ENCODE measurements at places on chromosomes 6 and 20.
A peak's percentile ranks its signal among the peaks of the same experiment; 100 is the strongest.

GRCh38 chr6:51535327-51535726, 552.1 kb downstream of the PKHD1 start:
- DNase-seq, result no peak

DNA sequence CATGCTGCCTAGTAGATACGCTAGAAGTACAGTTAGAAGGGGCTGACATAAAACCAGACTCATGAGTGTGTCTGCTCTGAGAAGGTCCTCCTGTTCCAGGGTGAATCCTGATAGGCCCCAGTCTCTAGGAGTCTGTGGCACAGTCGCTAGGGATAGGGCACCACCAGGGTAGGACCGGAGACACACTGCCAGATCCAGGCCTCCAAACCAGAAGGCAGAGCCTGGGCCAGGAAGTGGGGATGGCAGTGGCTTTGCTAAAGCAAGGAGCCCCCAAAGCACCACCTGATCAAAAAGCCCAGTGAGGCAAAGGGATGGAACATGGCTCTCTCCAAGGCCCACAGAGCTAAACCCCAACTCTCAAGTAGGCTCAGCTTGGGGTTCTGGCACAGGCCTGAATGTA, 21.6 kb downstream of the MDGA1 start:
- no peak for DNase-seq

- DNase-seq, result no peak
These were observed 714.8 kb downstream of the DHX35 start for GRCh38 chr20:39676857-39677391.

DNA sequence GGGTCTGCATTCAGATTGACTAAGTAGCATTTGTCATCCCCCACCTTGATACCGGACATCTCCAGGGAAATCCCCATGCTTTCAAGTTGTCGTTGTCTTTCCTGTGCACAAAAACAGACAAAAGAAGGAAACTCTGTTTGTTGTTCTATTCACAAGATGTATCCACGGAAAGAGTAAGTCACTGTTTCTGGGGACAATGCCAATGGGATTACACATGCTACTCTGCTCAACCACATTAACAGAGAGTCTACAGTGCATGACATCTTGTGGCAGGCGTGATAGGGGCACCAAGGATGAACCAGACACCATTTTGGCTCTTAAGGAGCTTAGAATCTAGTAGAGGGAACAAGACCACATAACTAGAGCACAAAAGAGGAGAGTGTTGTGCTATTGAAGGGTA, 124.4 kb upstream of the NUP153 start:
- no peak for DNase-seq

GRCh38 chr6:113529196-113529595, 327.9 kb upstream of the MARCKS start:
- no peak for DNase-seq

- peak; percentile 60 for DNase-seq
These were observed 346.3 kb upstream of the SULF2 start for GRCh38 chr20:48131581-48131980.

GRCh38 chr6:99416226-99416625, 8.9 kb downstream of the PNISR start:
- DNase-seq, result no peak

DNA sequence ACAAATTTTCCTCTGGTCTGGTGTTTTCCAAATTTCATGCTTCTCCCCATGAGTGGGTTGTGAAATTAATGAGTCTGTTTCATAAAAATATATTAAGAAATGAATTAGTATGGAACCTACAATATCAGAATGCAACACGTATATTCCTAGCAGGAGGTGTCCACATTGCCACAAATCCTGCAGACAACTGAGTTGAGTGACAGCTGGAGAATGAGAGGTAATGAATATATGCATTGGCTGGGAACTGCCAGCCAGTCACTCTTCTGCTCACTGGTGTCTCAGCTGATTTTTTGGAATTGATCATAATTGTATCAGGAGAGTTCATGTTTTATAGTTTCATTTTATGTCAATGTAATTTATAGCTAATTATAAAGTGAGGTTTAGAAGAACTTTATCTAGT, 6.3 kb upstream of the ARFGEF3 start:
- no peak for DNase-seq

DNA sequence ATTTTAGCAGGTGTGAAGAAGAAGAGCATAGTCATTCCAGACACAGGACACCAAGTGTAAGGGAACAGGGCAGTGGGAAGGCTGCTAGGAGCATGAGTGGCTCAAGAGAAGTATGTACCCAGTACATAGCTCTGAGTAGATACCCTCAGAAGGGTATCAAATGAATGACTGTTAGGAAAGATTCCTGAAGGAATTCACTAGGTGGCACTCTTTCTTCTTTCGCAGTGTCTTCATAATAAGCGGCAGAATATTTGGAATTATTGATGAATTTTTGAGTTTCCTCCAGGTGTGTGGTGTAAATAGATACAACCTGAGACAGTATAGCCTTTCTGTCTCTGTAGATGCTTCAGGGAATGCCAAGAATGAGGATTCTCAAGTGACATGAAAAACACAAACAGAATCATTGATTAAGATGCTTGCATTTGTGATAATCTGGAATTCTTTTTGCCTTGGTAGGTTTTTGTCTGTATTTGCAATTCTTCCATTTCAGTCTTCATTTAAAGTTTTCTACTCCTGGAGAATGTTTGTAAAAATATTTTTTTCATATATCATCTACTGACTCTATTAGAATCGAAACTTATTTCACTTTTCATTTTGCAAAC, 264.3 kb upstream of the RIMS1 start:
- DNase-seq, result no peak

- DNase-seq, result no peak
These were observed 175.6 kb upstream of the MYLIP start for GRCh38 chr6:15953152-15953880.

DNA sequence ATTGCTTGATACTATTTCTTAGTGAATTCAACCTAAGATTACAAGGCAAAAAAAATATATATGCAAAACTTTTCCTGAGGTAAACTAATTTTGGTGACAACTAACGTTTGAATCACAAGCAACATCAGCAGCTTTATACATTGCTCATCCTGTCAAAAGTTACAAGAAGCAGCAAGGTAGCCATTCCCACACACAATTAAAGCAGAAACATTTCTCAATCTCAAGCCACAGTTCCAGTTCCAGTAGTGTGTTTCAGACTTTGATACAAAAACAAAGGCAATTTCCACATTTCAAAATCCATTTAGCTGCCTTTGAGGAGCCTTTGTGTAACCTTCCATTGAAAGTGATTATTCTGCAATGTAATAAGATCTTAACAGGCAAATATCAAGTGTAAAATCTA, 191.0 kb downstream of the WDR27 start:
- no peak for DNase-seq

DNA sequence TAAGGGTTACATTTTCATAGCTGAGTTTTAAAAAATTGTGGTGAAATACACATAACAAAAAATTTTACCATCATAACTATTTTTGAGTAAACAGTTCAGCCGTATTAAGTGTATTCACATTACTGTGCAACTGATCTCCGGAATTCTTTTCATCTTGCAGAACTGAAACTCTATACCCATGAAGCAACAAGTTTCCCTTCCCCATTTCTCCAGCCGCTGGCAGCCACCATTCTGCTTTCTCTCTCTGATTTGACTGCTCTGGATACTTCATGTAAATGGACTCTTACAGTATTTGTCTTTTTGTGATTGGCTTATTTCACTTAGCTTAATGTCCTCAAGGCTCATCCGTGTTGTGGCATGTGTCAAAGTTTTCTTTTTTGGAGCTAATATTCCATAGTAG, 341.6 kb downstream of the QKI start:
- no peak for DNase-seq

DNA sequence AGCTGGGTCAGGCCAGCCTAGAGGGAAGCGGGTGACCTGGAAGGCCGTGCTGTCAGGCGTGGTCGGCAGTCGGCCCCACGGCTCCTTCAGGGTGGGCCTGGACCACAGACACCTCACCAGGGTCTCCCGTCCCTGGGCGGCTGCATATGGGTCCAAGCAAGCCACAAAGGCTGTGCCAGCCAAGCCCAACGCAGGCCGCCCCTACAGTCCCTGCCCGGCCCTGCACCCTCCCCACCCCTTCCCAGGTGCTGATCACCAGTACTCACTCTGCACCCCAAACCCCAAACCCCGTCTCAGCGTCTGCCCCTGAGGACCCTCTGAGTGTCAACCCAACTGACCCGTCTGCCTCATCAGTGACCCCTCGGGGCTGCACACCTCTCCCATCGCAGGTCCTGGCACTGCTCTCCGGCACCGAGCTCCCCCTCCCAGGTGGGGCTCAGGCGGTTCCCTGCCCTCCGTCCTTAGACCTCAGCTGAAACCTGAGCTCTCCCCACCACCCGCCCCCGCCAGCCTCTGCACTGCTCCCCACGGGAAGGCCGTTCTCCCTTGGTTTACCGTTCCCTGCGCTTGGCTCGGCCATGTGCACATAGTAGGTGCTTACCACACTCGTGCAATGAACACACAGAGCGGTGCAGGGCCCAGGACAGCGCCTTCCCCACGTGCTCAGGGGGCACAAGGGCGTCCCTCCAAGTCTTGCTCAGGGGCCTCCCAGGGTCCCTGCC, 1.5 kb upstream of the PPDPF start:
- DNase-seq, result no peak

- no peak for DNase-seq
These were observed 2.2 kb downstream of the NOL4L start for GRCh38 chr20:32582659-32583580.

DNA sequence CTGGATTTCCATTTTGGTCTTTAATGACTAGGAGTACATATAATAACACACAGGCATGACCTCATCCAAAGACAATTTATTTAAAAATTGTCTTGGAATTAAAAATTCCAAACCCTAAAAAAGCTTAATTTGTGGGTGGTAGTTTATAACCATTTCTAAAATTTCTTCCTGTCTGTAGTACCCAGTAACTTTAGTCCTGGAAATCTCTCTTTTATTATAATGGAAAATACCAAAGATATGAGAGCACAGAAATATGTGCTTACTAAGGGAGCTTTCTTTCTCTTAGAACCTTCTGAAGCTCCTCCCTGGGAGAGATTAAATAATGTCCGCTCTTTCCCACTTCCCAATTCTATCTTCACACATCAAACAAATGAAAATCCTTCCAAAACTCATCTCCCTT, 70.5 kb upstream of the PRL start:
- DNase-seq, result no peak

DNA sequence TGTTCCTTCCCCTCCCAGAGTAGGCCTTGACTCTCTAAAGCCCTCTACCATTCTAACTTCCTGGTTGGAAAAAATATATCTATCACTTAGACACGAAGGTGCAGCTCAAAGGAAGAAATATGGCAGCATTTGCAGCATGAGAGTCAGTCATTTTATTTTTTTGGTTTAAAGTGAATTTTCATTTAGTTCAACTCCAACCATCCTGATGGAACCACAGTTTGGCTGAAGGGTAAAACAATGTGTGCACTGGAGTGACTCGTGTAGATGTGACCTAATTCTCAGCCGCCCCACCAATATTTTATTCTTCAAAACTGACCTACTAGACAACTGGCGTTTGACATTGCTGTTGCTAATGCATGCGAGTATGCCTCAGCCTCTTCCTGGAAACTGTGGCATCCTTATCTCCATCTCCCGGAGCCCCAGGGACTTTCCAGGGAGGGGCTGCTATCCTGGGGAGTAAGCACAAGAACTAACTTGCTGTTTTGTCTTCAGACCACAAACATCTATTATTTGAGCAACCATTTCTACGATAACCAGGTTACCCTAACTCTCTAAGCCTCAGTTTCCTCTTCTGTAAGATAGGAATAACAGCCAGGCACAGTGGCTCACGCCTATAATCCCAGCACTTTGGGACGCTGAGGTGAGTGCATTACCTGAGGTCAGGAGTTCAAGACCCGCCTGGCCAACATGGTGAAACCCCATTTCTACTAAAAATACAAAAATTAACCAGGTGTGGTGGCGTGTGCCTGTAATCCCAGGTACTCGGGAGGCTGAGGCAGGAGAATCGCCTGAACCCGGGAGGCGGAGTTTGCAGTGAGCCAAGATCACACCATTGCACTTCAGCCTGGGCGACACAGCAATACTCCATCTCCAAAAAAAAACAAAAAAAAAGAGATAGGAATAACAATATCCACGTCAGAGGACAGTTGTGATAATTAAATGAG, 148.7 kb upstream of the JARID2 start:
- DNase-seq, result no peak

GRCh38 chr6:44253307-44254101, 3.8 kb downstream of the SLC35B2 start:
- no peak for DNase-seq

- no peak for DNase-seq
These were observed 250.4 kb downstream of the NKAIN2 start for GRCh38 chr6:124054034-124054433.

- no peak for DNase-seq
These were observed 7.2 kb upstream of the FAM50B start for GRCh38 chr6:3841711-3842565.

DNA sequence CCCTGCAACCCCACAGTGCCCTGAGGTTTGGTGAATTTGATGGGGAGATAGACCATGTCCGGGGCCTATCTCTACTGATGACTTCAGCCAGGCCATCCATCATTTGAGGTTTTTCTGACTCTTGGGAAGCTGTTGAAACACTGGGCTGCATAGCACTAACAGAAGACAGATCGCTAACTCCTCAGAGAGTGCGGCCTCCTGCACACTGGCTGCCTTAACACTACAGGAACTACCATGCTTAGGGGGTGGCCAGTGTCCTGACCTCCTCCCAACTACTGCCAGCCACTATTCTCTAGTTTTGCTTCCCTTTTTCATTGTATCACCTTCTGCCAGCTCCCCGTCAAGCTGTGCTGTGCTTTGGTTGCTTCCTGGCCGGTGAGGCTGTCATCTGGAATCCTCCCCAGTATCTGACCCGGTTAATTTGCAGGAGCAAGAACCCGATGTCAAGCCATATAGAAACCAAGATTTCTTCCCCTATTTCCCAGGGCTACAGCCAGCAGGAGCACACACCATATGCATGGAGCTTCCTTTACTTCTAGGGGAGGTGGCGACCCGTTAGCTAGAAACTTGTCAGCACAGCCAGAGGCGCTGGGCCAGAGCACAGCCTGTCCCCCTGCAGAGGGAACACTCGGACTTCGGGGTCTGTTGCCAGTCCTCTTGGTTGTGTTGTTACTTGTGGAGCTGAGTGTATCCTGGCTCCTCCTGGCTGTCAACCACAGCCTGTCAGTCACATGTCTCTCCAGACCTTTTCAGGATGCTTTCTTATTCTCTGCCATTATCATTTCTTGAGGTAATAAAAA, 57.3 kb upstream of the TRAF3IP2 start:
- DNase-seq, result no peak

DNA sequence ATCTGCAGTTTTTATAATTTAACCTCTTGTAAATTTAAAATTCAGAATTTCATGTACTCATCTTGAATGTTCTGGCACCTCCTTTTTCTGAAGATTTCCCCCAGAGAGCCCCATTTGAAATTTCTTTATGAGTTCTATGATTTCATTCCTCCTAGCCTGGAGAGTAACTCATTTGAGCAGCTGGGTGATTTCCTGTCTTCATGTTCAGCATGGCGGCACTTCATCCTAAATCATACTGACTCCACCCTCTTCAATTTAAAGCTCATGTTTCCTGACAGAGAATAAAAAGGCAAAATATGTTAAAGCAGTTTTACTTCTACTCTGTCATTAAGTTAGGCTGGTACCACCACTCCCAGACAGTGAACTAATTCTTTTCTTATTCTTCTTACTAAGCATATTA, 250.9 kb upstream of the POU3F2 start:
- no peak for DNase-seq
